ENCODE measurements at places on chromosomes 5 and 9. TPM values are rescaled to one million over a fixed set of nuclear protein-coding genes. Genes with fewer than 3 reads are reported as not detected.

The ANKRD33B gene
- 4.1 TPM for total RNA-seq

The FBP2 gene
- total RNA-seq = not detected

The C5orf63 gene
- 8.5 TPM for total RNA-seq

The FLT4 gene
- 10.1 TPM for total RNA-seq

The UBE2B gene
- 20.8 TPM for total RNA-seq

The RPL37 gene
- total RNA-seq = 480 TPM

The S100Z gene
- 0.50 TPM for total RNA-seq

The SLC6A7 gene
- total RNA-seq = 4.4 TPM

The PANK3 gene
- total RNA-seq = 161 TPM

Data from spinal cord (tissue), 10 donors.